ENCODE measurements at places on chromosomes 3 and 15.

DNA sequence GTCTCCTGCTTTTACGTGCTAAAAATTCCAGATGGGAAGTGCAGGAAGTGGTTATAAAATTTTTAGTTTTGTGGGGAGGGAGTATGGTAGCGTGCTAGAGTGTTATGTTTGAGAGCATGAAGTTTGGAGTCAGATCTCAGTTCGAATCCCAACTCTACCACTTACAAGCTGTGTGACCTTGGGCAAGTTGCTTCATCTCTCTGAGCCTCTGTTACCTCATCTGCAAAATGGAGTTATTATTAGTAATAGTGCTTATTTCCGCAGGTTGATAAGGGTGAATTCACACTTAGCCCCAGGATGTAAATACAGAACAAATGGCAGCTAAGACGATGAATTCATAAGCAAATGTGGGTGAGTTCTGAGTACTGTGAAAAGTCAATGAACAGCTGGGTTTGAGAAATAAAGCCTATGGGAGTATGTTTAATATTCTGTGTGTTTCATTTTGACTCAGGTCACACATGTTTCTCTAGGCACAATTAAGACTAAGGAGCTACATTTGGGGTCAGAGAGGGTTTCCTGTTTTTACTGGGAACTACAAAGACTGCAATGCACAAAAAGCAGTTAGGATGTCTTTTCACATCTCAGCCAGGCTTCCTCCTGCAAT is 73.1 kb upstream of the FEZF2 start:
- DNase-seq = no peak

- DNase-seq = no peak
These were observed 270.7 kb downstream of the THSD4 start for GRCh38 chr15:71386005-71386404.

- DNase-seq = no peak
These were observed 106.7 kb upstream of the AGBL1 start for GRCh38 chr15:85972805-85973540.

DNA sequence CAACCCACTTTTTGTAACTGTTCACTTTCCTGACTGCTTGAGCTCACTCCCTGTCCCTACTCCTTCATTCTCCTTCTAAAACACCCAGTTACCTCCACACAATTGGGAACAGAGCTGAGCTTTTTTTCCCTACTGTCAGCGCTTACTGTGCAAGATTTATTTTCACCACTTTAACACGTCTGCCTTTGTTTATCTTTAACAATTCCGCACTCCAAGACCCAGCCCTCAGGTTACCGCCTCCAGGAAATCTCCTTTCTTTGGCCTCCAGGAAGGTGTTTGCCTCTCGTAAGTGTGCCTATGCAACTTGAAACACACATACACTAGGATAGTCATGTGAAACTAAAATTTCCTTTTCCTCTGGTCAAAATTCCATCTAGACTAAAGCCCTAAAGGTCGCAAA is 271.9 kb upstream of the TPRG1 start:
- no peak for DNase-seq

GRCh38 chr15:63941698-63942465 is 104.4 kb downstream of the DAPK2 start:
- no peak for DNase-seq

- DNase-seq = no peak
These were observed 38.4 kb upstream of the BFSP2 start for GRCh38 chr3:133361435-133361834.

DNA sequence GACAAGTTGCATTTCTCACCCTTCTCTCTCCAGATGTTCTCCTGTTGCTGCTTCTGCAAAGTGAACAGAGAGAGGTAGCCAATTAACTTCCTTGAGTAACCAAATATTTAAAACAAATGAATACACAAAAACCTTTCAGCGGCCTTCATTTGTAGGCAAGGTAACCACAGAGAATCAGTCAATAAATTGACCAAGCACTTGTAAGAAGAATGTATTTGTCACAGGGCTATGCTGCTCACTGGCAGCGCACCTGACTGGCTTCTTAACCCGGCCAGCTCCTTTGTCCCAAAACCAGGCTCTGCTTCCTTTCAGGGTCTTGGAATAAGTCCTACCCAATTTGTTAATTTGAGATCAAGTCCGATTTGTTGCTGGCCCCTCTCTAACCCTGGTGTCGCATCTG is 43.5 kb upstream of the STXBP5L start:
- DNase-seq = no peak

DNA sequence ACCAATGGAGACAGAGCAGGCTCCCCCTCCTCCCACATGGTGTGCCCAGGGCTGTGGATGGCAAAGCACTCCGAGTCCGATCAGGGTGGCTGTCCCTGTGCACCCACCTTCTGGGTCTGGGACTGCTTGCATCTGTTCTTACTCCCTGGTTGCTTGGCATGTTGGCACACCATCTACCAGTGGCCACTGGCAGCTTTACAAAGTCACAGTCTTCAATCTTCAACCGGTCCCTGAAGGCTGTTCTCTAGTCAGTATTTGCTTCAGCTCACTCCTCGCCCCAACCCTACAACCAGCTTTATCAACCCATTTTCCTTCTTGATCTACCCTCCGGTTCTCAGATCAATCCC is 14.8 kb downstream of the HOMER2 start:
- no peak for DNase-seq

- no peak for DNase-seq
These were observed 13.4 kb upstream of the HCN4 start for GRCh38 chr15:73382115-73382514.

DNA sequence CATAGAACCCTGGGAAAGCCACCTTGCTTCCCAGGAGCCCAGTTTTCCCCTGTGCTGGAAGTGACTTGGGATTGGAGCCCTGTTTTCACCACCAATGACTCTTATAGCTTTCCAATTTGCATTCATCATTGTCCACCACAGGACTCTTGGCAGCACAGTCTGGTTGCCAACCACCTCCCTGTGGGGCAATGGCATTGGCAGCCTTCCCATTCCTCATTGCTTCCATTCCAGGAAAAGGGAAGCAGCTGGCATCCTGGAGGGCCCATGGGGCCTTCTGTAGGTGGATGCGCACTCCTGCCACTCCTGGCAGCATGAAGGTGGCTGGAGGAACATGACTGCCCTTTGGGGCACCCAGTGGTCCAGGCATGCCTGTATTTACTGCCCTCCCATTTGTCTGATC is 57.7 kb downstream of the FEM1B start:
- no peak for DNase-seq

DNA sequence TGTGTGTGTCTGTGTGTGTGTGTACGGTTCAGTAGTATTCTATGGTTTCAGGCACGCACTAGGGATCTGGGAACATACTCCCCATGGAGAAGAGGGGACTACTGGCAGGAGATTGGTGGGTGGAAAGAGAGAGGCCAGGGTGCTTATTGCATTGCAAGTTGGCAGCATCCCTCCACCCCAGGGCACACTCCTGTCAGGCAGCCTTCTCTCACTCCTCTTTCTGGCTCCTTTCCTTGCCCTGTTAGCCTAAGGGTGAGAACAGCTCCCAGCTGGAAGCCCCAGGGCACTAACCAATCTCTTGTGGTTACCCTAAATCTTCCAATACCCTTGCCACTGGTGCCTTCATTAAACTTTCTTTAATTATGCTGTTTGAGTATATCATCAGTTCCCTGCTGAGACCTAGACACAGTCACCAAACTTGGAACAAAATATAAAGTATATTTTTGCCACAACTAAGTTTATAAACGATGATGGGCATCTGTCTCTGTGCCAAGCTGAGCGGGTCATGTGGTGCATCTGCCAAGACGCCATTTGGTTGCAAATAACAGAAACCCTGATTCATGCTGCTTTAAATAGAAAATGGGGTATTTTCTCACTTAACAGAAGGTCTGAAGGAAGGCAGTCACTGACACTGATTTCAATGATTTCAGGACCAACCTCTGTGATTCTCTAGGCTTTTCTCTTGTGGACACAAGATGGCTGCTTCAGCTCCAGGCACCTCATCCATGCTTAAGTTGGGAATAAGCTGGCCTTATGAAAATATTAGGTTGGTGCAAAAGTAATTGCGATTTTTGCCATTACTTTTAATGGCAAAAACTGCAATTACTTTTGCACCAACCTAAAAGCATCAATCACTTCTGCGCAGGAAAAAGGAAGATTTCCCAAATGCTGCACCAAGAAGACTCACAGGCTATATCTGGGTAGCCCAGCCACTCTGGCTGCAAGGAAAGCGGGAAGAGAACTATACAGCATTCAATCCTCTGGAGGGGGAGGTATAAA is 476.9 kb upstream of the PROK2 start:
- DNase-seq = no peak

DNA sequence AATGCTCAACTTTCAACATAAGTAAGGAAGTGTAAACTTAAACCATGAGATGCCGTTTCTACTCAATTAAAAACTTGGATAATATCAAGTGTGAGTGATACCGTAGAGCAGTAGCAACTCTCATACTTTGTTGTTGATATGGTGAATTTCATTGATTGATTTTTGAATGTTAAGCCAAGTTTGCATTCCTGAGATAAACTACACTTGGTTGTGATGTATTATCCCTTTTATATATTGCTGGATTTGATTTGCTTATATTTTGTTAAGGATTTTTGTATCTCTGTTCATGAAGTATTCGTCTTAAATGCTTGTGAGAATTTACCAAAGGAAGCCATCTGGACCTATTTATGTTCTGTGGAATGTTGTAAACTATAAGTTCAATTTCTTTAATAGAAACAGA is 21.7 kb downstream of the SLMAP start:
- DNase-seq = no peak

DNA sequence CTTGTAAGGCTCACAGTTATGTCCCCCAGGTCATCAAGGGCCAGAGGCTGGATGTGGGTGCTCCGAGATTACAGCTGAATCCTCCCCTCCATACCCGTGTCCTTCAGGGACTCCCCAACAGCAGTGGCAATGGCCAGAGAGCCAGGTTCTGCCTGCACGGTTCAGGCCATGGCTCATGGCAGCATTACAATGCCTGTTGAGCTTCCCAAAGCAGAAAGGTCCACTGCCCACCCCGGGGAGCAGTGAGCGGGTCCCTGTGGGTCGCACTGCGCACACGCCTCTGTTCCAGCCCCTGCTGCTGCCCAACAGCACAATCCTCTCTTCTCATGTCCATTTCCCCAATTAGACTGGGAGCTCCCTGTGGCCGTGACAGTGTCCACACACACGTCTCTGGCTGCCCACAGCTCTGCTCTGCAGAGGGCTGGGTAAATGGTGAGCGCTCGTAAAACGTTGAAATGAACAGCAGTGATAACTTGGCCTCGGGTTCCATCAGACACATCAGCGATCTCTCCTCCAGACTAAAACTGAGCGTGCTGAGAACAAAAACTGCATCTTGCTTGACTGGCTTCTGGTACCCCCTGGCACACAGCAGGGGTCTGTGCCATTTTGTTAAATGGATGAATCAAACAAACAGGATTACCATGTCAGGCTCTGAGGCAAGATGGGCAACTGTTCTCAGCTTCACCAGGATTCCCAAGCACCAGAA is 80.4 kb downstream of the VGLL4 start:
- DNase-seq = no peak

DNA sequence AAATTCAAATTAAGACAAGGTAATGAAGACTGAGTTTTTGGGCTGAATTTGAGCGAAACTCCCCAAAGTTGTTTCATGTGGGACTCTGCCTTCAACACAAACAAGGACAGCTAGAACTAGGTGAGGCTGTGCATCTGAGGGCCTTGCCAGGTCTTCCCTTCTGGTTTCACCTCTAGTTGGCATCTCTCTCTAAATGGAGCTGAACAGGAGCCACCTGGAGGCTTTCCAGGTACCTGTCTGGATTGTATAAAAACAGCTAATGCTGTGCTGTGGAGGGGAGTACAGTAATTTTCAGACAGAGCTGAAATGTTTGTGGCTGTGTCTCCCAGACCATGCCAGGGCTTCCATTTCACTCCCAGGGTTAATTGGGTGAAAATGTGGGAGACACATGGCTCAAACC is 27.1 kb downstream of the TRIM71 start:
- no peak for DNase-seq

GRCh38 chr3:38627956-38628355 is 21.5 kb downstream of the SCN5A start:
- no peak for DNase-seq
